Activated CD4-positive, alpha-beta T cell treated with anti-CD3 and anti-CD28 coated beads for 36 hours (primary cell): ENCODE measurements at places on chromosomes 1 and 21. TPM values are rescaled to one million over a fixed set of nuclear protein-coding genes. Genes with fewer than 3 reads are reported as not detected.

GRCh38 chr1:99717005-99717404 is 49.4 kb downstream of the FRRS1 start:
- no peaks in the 10 kb centered on the region for H3K4me1 ChIP-seq
- H3K36me3 ChIP-seq = no peaks in the 10 kb centered on the region
- DNase-seq = no peak

GRCh38 chr1:159752135-159752580 is 28.6 kb upstream of the DUSP23 start:
- no peak overlapping the region for H3K4me3 ChIP-seq
- H3K27ac ChIP-seq = no peak overlapping the region
- DNase-seq = no peak
- H3K36me3 ChIP-seq = no peaks in the 10 kb centered on the region
- H3K27me3 ChIP-seq = peaks cover 1% of the 10 kb centered on the region

DNA sequence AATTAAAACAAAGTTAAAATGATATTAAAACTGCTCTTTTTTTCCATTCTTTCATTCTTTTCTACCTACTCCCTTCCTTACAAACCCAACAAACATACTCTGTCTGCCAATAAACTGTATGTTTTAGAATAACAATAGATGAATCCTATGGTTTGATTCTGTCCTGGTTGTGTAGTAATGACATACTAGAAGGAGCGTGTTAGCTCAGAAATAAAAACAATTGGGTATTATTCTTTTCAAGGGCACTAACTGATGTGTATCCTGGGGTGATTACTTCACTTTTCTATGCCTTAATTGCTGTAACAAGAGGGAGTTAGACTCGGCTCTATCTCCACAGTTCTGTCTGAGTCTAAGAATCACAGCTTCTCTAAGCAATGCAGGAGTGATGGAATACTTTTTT is 194.4 kb downstream of the GIPC2 start:
- H3K4me1 ChIP-seq = no peaks in the 10 kb centered on the region
- H3K36me3 ChIP-seq = no peaks in the 10 kb centered on the region
- H3K27me3 ChIP-seq = peaks cover 4% of the 10 kb centered on the region
- no peak overlapping the region for H3K4me3 ChIP-seq

The ANKRD65 gene
- total RNA-seq = not detected

The CLCA4 gene
- total RNA-seq = not detected

The CD46 gene
- 92.7 TPM for total RNA-seq

The FOXE3 gene
- total RNA-seq = not detected

GRCh38 chr1:110309767-110310166 is 29.4 kb upstream of the RBM15 start:
- no peak for DNase-seq
- H3K4me3 ChIP-seq = no peak overlapping the region
- no peaks in the 10 kb centered on the region for H3K36me3 ChIP-seq
- no peaks in the 10 kb centered on the region for H3K27me3 ChIP-seq
- H3K4me1 ChIP-seq = no peaks in the 10 kb centered on the region
- H3K27ac ChIP-seq = no peak overlapping the region
